Stimulated activated CD8-positive, alpha-beta memory T cell treated with anti-CD3 and anti-CD28 coated beads, Interleukin-4, amount 100 ng/mL, for 48 hours (primary cell): ENCODE measurements at places on chromosomes 6 and 20.
A peak's percentile ranks its signal among the peaks of the same experiment; 100 is the strongest.

DNA sequence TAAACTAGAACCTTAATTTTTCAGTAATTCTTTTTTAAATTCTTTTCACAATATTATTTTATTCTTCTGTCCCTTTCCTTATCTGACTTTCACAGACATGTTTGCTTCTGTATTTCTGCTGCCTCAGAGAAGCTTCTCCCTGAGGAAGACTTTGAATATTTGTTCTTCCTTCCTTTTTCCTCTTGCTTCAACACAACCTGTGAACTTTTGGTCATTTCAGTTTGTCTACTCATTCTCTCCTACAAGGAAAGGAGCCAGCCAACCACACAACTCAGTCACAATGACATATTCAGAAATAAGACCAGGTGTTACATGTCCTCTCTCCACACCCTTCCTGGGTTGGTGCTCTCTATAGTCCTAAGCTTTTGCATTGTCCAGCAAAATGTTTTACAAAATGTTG lies 310.4 kb downstream of the TFAP2B start:
- no peak for DNase-seq

GRCh38 chr6:56852260-56853010 lies 102.5 kb upstream of the BEND6 start:
- DNase-seq = no peak

GRCh38 chr6:137568067-137568466 lies 73.9 kb upstream of the OLIG3 start:
- DNase-seq = no peak

- no peak for DNase-seq
These were observed 41.3 kb downstream of the GRM4 start for GRCh38 chr6:34104628-34105027.

GRCh38 chr6:33427585-33428223 lies 7.8 kb downstream of the SYNGAP1 start:
- peak; percentile 70 for DNase-seq
